ENCODE measurements at places on chromosomes 3 and 15.

GRCh38 chr3:21484057-21484827, 266.8 kb downstream of the ZNF385D start:
- no peak for DNase-seq

DNA sequence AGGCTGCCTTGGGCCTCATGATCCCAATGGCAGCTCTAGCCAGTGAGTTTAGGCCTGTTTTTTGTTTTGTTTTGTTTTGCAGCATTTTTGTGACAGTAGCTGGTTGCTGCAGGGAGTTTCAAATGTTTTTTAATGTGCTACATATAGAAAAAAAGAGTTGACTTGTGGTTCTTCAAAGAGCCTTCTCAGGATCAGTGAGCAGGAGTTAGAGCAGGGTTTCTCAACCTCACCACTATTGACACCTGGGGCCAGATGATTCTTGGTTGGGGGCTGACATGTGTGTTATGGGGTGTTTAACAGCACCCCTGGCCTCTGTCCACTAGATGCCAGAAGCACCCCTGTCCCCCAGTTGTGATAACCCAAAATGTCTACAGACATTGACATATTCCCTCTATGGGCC, 17.9 kb downstream of the APH1B start:
- DNase-seq, result no peak

DNA sequence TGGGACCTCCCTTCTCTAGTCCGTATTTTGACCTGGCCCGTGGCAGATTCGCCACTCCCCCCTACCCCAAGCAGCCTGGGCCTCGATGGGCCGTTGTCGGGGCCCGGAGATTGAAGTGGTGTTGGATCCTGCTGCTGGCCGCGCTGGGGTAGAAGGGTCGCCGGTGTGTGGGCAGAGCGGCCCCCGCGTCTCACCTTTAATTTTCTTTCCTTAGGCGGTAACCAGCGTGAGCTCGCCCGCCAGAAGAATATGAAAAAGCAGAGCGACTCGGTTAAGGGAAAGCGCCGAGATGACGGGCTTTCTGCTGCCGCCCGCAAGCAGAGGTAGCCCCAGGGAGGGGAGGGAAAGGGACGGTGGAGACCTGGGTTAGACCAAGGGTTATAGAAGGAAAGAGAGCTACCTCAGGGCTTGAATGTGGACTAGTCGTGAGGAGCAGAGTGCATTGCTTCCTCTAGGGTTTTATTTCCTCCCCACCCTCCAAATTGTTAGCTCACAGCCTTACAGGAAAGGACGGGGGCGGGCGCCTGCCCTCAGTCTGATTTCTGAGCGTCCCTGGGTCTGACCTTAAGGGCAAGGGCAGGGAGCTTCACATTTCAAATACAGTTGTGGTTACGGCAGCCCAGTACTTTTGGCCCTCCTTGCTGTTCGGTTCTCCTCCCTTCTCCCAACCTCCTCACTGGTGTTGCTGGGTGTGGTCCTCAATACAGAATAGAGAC, 799 bp downstream of the SERF2 start:
- DNase-seq, result no peak

DNA sequence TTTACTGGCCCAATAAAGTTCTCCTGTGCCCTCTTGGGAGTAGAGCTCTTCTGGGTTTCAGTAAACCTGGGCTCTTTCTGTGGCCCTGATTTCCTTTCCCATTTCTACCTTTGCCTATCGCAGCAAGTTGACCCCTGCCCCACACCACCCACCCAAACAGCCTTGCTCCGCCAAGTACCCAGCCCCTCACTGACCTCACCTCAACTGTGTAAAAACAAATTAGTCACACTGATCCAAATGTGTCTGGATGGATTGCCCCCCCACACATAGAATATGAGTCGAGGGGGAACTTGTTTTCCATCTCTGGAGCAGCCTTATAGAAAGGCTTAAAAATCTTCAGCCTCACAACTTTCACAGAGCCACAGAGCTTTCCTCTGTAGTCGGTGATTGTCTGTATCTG, 28.6 kb upstream of the VEPH1 start:
- DNase-seq, result no peak

DNA sequence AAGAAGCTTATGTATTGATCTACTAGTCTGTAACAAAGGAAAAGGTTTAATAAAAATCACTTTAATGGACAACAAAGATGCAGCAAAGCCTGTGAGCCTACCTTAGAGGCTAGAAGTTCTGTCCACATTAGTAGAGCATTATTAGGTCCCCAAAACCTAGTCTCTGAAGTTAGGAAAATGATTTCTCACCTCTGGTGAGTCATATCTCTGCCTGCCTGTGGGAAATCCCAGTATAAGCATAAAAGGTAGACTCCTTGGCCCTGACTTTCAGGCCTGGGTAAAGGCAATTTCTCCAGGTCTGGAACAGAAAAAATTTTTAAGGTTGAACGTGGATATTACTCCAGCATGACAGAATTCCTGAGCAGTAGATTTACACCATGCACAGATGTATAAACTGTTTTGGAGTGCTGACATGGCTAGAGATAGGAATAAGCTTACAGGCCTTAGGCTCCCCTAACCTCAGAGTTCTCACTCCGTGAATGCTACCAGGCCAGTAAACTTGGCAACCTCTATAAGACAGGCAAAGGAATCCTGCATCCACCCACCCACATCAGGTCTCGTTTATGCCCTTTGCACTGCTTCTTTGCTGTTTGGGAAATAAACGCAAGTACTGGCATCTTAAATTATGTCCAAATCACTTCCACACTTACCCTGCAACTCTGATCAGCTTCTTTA, 104.1 kb downstream of the SERPINI1 start:
- DNase-seq, result no peak

- no peak for DNase-seq
These were observed 179.9 kb downstream of the PLOD2 start for GRCh38 chr3:145981056-145981455.

- no peak for DNase-seq
These were observed 308.4 kb downstream of the PDCD6IP start for GRCh38 chr3:34106879-34107278.

DNA sequence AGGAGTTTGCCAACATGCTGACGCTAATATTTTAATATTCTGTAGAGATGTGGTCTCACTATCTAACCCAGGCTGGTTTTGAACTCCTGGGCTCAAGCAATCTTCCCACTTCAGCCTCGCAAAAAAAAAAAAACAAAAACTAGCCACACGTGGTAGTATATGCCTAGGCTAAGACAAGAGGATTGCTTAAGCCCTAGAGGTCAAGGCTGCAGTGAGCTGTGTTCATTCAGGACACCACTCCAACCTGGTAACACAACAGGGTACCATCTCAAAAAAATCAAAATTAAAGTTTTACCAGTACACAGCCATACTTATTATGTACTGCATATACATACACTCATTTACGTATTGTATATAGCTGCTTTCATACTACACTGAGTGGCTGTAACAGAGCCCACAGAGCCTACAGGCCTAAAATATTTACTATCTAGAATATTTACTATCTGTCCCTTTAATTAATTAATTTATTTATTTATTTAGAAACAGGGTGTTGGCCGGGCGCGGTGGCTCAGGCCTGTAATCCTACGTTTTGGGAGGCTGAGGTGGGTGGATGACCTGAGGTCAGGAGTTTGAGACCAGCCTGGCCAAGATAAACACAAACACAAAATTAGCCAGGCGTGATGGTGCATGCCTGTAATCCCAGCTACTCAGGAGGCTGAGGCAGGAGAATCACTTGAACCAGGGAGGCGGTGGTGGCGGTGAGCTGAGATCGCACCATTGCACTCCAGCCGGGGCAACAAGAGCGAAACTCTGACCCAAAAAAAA, 23.2 kb downstream of the SMARCC1 start:
- no peak for DNase-seq

GRCh38 chr3:185423178-185423577, 60.2 kb downstream of the MAP3K13 start:
- DNase-seq, result no peak

DNA sequence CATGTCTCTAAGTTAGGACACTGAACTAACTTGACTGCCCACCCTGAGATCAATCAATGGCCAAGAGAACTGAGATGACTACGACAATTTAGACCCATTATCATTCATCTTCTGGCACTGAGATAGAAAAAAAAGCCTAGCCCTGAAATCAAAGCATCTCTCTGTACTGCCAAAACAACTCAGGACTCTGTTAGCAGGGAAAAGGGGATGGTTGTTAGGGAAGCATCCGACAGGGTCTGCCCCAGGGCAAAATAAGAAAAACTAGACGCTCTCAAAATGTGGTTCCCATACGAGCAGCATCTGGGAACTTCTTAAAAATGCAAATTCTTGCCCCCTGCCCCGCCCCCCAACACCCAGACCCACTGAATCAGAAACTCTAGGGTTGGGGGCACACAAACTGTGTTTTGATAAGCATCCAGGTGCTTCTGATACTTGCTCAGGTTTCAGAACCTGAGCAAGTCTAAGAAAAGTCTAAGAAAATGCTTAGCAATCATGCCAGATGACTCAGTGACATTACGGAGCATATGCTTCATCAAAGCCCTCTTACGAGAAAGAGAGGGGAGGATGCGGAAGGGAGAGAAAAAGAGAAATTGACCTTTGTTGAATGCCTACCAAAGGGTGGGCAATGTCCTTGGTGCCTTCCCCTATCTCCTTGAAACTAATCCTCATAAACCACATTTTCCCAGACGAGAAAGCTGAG, 172.8 kb upstream of the HES1 start:
- no peak for DNase-seq

DNA sequence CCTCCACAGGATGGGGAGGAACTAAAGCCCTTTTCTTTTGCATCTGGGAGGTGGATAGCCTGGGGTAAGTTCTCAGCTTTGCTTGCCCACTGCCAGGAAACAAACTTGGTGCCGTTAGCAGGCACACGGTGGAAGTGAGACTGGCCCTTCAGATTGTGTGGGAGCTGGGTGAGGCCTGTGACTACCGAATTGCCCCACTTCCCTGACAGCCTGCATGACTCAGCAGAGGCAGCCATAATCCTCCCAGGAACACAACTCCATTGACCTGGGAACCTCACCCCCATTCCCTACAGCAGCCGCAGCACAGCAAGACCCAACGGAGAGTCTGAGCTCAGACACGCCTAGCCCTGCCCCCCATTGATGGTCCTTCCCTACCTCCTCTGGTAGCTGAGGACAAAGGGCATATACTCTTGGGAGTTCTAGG, 282.6 kb downstream of the KLF13 start:
- no peak for DNase-seq

GRCh38 chr15:98321896-98322295, 326.4 kb upstream of the IGF1R start:
- no peak for DNase-seq

- DNase-seq, result no peak
These were observed 249.1 kb downstream of the OCA2 start for GRCh38 chr15:27850050-27850449.

- no peak for DNase-seq
These were observed 101.2 kb downstream of the CD47 start for GRCh38 chr3:107989661-107990060.

- DNase-seq, result no peak
These were observed 45.3 kb upstream of the C3orf80 start for GRCh38 chr3:160179906-160180305.

GRCh38 chr3:117443014-117443413, 733.4 kb downstream of the TUSC7 start:
- DNase-seq, result no peak

DNA sequence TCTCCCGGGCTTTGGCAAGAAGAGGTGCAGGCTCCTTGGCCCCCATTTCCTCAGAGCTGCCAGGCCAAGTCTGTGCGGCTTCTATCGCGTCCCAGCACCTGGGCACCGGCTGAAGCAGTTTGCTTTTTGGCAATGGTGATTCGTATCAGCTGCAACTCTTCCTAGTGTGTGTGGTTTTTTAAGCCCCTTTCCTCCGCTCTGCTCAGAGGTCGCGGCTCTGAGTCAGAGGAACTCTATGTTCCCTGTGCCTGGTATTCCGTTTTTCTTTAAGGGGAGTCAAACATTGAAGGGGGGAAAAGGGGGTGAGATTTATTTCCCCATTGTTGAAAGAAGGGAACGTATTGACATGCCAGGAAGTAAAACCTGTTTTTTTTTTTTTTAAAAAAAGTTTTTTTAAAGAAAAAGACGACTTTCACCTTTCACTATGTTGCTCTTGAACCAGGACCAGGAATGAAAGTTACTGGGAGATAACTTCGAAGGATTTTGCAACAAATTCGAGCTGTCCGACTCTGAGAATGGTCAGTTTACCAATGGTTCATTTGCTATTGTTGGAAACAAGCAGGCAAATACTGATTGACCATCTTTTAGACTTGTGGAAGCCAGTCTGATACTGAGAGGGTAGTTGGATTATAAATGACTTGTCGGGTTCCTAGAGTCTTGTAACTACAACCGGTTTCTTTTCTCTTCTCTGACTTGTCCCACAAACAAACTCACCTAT, 1.1 kb downstream of the ARMC8 start:
- no peak for DNase-seq

GRCh38 chr3:30476368-30477084, 129.9 kb upstream of the TGFBR2 start:
- DNase-seq, result no peak

- no peak for DNase-seq
These were observed 57.1 kb downstream of the TP63 start for GRCh38 chr3:189688262-189688661.

GRCh38 chr3:183507551-183507950, 48.0 kb downstream of the KLHL6 start:
- DNase-seq, result no peak

DNA sequence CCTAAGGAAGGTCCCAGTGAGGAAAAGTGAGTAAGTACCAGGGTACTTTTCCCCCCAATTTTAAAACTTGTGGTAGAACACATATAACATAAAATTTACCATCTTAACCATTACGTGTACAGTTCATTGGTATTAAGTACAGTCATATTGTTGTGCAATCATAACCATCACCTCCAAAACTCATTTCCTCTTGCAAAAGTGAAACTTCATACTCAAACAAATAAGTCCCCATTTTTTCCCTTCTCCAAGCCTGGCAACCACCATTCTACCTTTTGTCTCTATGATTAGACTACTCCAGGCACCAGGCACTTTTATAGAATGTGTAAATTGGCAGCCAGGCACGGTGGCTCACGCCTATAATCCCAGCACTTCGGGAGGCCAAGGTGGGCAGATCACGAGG, 12.2 kb downstream of the PRC1 start:
- no peak for DNase-seq

- no peak for DNase-seq
These were observed 467.9 kb upstream of the ATP11B start for GRCh38 chr3:182325213-182325950.

GRCh38 chr3:48990636-48991469, 812 bp downstream of the P4HTM start:
- DNase-seq, result no peak

DNA sequence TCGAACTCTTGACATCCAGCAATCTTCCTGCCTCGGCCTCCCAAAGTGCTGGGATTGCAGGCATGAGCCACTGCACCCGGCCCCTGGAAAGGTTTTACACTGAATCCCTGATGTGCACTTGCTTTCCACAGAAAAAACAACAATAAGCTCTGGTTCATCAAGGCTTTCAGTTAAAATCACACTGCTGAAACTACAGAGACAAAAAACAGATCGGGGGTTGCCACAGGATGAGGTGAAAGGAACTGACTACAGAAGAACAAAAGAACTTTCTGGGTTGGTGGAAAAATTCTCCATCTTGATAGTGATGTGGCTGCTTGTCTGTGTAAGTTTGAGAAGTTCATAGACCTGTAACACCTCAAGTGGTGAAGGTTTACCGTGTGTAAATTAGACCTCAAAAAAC, 2.9 kb downstream of the RAB43 start:
- no peak for DNase-seq

- DNase-seq, result no peak
These were observed 4.2 kb downstream of the SLC4A7 start for GRCh38 chr3:27479806-27480543.

Measured in stimulated activated CD4-positive, alpha-beta T cell treated with anti-CD3 and anti-CD28 coated beads, TNF-alpha, amount 100 ng/mL, for 4 hours (primary cell).